ENCODE measurements at places on chromosomes 3 and 15.

DNA sequence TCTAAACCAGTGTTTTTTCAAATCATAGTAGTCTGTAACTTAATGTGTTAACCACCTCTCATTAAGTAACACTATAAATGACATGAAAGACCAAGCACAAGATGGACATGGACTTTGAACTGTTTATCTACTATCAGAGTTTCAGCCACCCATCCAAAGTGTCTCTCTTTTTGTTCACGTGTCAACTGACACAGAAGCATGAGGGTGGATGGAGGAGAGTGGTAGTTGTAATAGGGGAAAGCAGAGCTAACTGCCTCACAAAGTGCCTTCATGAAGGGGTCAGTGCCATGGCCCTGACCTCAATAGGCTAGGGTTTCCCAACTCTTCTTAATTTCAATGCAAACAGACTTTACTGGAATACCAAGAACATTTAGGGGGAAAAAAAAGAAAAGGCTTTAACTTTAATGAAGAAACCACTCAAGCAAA lies 32.1 kb upstream of the TRPM7 start:
- no peaks in the 10 kb centered on the region for H3K4me1 ChIP-seq
- peaks cover 38% of the 10 kb centered on the region for H3K36me3 ChIP-seq
- H3K27me3 ChIP-seq, result no peaks in the 10 kb centered on the region
- H3K4me3 ChIP-seq, result no peak overlapping the region
- H3K27ac ChIP-seq, result no peak overlapping the region

DNA sequence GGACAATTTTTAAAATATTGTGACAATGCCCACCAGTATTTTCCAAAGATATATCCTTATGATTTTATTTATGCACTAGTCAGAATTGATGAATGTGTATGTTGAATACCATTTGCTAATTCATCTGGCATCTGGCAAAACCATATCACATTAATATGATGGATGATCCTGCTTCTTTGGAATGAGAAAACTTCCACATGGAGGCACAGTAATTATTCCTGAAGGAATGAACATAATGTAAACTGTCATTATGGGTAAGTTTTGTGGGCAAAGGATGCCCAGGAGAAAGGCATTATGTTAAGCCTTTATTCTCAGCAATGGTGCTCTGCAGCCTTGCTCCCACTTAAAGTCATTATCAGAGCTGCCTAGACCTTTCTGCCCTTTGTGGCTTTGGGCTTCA lies 113.0 kb upstream of the MME start:
- no peaks in the 10 kb centered on the region for H3K36me3 ChIP-seq
- no peaks in the 10 kb centered on the region for H3K27me3 ChIP-seq
- H3K4me1 ChIP-seq, result no peaks in the 10 kb centered on the region
- DNase-seq, result no peak
- no peak overlapping the region for H3K27ac ChIP-seq

DNA sequence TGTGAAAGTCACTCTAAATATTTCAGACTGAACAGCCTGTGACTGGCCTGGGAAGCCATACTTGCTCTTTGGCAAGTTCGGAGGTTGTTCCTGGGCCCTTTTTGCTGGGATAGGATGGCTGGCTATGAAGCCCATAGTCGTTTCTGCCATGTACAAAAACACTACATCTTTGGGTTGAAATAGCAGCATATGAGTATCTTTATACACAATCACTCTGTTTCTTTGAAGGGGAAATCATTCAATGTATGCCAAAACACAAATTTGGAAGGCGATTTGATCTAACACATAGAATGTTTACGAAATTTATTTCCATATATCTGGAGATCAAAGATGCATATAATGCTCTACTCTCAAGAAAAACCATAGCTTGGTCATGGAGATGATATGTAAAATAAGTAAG lies 192.9 kb downstream of the SQOR start:
- H3K36me3 ChIP-seq, result no peaks in the 10 kb centered on the region
- H3K4me1 ChIP-seq, result no peaks in the 10 kb centered on the region
- no peak overlapping the region for H3K27ac ChIP-seq
- DNase-seq, result no peak
- no peak overlapping the region for H3K4me3 ChIP-seq
- no peaks in the 10 kb centered on the region for H3K27me3 ChIP-seq

DNA sequence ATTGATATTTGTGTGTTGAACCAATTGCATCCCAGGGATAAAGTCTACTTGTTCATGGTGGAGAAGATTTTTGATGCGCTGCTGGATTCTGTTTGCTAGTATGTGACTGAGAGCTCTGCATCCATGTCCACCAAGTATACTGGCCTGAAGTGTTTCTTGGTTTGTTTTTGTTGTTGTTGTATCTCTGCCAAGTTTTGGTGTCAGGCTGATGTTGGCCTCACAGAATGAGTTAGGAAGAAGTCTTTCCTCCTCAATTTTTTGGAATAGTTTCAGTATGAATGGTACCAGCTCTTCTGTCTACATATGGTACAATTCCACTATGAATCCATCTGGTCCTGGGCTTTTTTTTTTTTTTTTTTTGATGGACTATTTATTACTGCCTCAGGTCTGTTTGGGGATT lies 50.9 kb upstream of the OSTN start:
- DNase-seq, result no peak
- no peak overlapping the region for H3K4me3 ChIP-seq

DNA sequence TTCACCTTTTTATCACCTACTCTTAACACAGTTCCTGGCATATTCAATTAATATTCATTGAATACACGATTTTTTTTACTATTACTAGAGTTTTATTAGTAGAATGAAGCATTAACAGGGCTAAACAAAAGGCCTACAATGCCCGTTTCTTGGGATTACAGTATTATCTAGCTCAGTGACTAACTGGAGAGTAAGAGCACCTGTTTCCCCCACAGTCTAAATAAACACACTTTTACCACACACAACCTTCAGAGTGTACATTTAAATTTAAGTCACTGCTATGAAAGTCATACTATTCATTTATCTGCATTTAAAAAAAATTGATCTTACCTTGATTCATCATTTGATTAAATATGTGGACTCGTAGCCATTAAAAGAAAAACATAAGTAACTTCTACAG lies 74.8 kb downstream of the PLOD2 start:
- no peaks in the 10 kb centered on the region for H3K27me3 ChIP-seq
- H3K36me3 ChIP-seq, result peaks cover 16% of the 10 kb centered on the region
- H3K4me1 ChIP-seq, result peaks cover 33% of the 10 kb centered on the region
- H3K4me3 ChIP-seq, result no peak overlapping the region

DNA sequence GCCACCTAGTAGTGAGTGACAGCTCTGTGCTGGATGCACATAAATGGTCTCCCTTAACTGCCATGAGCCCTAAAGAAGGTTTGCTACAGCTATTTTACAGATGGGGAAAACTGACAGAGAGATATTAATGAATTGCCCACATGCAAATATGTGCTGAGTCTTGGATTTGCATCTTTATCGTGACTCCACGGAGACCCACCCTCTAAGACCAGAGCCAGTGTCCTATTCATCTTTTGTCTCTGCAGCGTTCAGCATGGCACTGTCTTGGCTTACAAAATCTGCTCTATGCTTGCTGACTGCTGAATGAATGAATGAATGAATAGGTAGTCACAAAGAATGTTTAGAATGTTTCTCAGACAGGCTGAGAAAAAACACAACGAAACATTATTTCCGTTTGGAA lies 48.3 kb downstream of the BTD start:
- peak overlapping the region; percentile 82 for H3K27ac ChIP-seq
- no peak for DNase-seq
- H3K4me3 ChIP-seq, result no peak overlapping the region
- no peaks in the 10 kb centered on the region for H3K27me3 ChIP-seq
- H3K36me3 ChIP-seq, result peaks cover 2% of the 10 kb centered on the region
